Activated naive CD4-positive, alpha-beta T cell (primary cell): ENCODE measurements at places on chromosomes 7 and 10.

DNA sequence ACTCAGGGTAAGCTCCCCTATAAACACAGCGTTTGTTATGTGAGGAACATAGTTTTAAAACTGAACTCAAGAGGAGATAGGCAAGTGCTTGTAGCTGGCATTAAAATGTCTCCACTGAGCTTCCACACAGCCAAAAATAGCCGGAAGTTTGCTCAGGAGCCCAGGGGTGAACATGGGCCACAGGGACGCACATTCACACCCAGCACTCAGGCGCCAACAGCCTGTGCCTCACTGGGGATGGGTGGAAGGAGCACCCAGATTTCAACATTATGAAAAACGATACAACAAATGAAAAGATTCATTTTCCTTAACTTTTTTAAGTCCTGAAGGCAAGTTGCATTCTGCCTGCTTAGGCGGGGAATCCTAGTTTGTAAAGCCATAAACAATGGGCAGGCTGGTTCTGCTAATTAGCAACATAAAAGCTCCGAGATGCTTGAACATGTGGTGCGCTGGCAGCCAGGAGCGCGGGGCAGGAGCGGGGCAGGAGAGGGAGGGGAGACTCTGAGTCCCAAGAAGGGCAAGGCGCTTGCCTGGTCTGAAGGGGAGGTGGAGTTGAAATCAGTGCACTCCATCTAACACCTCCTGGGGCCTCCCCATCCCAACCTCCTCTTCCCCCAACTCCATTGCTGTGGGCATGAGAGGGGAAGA lies 235.9 kb downstream of the COBL start:
- no peak for DNase-seq

DNA sequence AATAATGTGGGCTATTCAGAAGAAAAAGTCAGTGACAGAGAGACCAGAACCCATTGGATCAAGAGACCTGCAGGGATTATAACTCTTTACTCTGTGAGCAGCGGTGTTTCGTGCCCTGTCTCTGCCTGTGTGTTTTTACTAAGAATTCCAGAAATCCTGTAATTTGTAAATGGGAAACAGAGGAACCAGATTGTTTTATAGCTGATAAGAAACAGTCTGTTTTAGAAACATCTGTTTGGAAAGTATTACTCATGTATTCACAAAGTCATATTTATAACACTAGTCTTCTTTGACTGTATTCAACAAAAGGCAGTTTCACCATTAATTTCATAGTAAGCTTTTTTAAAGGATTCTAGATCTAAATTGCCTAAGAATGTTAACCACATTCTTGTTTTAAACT lies 30.0 kb upstream of the VDAC2 start:
- no peak for DNase-seq

DNA sequence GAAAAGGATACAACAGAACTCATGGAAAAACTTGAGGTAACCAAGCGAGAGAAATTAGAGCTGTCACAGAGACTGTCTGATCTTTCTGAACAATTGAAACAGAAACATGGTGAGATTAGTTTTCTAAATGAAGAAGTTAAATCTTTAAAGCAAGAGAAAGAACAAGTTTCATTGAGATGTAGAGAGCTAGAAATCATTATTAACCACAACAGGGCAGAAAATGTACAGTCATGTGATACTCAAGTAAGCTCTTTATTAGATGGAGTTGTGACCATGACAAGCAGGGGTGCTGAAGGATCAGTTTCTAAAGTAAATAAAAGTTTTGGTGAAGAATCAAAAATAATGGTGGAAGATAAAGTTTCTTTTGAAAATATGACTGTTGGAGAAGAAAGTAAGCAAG lies 62.1 kb downstream of the AKAP9 start:
- DNase-seq = no peak

DNA sequence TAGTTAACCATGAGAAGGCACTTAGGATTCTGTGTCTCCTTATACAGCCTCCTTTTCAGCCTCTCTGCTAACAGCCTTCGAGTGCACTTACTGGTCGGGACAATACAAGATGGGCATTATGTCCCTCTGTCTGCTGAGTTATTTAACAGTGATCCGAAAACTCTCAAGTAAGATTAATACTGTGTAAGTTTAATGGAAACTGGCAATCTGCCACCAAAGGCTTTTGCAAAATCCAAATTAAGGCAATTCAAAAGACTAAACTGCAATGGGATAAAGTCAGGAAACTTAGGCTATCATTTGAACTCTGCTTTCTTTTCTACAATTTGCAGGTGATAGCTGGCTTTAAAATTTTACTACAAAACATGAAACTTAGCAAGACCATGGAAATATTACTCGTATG lies 477.8 kb downstream of the TFEC start:
- DNase-seq = no peak

DNA sequence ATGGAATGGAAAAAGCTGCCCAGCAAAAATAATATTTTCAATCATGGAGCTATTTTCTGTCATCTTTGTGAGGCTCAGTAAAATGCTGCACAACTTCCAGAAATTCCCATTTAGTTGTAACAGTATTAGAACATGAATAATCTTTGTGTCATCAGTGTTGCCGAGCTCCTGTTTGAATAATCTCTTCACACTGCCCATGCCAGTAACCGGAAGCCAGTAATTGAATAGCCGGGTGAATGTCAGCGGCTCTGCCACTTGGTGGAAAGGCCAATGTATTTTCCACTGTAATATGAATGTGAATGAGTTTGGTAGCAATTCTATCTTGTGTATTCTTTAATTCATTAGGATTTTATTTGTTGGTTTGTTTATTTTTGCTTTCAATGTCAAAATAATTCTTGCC lies 172.5 kb upstream of the INSYN2A start:
- DNase-seq = no peak

GRCh38 chr7:55140221-55140940 lies 121.6 kb downstream of the EGFR start:
- no peak for DNase-seq

DNA sequence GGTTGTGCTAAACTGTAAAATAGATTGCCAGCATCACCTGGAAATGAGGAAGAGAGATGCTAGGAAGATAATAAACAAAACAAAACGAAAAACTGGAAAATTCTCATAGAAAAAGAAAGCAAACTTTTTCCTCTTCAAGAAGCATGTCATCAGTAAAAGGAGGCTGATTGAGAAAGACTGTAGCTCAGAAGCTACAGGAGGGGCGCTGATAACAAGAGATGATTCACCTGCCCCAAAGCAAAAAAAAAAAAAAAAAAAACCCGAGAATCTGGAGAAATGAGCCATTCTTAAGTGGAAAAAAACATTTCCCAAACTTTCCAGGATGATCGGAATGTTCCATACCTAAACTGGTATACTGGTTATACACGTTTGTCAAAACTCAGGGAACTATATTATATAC lies 130.5 kb upstream of the C1QL3 start:
- no peak for DNase-seq

DNA sequence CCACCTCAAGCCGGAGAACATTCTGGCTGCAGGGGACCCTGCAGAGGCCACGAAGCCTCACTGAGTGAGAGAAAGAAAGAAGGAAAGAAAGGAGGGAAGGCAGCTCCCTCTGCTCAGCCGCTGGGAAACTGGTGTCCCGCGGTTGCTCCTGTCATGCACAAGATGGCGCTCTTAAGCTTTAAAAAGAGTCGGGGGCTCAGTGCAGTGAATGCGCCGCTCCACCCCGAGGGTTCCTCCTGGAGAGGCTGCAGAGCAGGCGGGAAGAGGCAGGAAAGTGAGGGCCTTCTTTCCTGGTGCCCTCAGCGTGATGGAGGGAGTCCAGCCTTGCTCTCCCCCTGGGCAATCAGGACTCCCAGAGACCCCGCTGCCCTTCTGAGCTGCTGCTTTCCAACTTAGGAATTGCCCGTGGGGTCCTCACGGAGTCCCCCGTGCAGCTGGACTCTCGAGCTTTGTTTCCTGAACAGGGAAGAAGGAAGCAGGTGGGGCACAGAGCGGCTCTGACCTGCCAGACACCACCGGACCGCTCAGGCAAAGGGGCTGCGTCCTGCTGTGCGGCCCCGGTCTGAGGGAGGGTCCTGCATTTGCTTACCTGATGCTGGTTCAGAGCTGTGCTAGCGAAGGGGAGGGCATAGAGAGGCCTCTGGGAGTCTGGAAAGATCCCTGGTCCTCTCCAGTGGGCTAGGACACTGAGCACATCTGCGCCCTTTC lies 141.9 kb upstream of the MKI67 start:
- DNase-seq = no peak

DNA sequence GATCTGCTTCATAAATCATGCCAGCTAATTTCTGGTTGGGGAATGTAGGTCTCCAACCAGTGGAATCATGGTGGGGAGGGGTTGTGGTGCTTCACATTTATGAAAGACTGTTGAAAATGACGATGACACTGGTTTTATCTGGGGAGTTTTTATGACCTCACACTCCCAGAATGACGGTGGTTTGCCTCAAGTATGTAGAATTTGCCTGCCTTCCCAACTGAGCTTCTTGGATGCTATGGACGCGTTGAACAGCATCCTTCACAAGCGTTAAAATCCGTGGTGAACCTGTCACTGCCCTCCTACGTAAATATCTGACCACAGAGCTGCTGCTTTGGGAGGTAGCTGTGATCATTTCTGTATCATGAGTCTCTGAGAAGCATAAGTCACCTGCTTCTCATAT lies 3.3 kb downstream of the INSYN2A start:
- no peak for DNase-seq

- no peak for DNase-seq
Observed at GRCh38 chr7:55533050-55533728, 39.1 kb downstream of the VOPP1 start.

DNA sequence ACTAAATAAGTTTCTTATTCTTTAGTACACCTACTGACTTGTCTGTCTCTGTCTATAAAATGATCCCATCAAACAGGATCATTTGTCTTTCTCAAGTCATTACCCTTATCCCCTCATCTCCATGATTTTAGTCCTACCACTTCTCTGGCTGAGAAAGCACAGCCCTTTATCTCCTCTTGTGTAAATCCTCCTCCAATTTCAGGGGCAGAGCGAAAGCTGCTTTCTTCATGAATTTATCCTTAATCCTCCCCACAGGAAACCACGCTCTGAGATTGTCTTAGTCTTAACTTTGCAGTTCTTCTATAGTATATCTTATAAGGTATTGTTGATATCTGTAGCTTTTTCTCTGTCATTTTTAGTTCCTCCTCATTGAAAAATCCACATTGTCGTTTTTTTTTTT lies 239.7 kb upstream of the PLXDC2 start:
- DNase-seq = no peak

DNA sequence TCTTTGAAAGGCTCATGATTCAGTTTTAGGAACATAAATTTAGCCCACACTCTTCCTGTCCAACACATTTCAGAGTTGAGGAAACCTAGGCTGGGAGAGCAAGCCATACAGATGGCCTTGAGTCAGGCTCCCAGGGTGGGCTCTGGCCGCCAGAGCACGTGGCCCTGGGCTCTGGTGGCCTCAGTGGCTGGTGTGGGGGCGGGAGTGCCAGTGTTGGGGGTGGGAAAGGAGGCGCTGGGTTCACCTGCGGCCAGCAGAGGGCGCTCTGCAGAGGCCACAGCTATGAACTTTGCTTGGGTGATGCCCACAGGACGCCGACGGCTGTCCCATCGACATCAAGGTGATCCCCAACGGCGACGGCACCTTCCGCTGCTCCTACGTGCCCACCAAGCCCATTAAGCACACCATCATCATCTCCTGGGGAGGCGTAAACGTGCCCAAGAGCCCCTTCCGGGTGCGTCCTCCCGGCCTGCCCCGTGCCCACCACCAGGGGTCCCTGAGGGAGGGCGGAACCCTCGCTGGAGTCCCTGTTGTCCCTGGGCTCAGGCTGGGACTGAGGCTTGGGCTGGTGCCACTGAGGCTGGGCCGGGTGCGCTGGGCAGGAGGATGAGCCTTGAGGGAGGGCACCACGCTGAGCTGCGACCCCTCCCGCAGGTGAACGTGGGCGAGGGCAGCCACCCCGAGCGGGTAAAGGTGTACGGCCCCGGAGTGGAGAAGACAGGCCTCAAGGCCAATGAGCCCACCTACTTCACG lies 11.9 kb downstream of the FLNC start:
- DNase-seq = no peak

DNA sequence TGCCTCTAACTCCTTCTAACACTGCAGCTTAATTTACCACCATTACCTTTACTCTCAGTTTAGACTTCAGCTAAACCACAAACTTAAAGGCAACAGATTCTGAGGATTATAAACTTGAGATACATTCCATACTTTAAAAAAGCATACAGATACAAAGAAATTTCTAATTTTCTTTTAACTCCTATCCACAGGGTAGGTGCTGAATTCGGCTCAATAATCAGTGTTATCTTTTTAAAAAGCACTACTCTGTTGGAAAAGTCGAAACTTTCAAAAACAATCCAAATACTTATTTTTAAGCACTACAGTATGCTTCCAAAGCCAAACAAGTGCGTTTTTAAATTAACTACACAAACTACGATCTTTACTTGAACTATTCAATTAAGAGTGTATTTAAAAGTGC lies 1.0 kb downstream of the SMNDC1 start:
- no peak for DNase-seq

GRCh38 chr7:98339043-98339442 lies 57.6 kb downstream of the BRI3 start:
- no peak for DNase-seq
